ENCODE measurements at places on chromosomes 13 and 19.

GRCh38 chr19:52028780-52029123, 573 bp upstream of the ZNF614 start:
- no peak for DNase-seq

DNA sequence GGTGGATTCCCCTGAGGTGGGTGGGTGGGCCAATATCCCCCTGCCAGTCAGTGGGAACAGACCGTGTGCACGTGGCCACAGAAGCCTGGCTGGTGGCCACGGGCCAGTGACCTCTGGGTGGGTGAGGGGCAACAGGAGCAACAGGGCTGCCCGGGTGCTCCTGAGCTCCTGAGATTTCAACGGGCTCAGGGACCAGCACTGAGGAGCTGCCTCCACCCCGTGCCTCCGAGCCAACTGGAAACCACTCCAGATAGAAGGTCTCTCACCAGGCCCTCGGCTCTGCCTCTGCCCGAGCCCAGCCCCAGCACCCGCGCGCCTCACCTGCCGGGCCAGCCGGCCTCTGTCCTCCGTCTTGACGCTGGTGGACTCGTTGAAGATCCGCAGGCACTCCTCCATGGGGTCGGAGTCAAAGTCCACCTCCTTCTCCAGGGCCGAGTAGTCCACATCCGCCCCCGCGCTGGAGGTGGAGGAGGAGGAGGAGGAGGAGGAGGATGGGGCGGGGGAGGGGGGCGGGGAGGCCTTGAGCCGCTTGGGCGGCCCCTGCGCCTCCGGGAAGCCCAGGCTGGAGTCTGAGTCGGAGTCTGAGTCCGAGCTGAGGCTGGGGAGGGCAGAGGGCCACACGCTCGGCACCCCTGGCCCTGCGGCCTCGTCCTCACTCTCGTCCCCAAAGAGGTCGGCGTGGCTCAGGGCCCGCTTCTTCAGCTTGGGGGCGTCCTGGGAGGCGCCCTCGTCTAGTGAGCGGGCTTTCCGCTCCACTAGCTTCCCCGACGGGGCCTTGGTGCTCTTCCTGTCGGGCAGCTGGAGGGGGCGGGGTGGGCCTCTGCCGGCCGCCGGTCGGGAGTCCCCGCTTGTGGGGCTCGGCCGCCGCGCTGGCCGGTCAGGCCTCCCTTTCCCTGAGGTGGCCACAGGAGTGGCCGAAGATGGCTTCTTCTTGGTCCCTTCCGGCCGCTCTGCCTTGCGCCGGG, 14.8 kb upstream of the ATP8B3 start:
- DNase-seq = no peak

- no peak for DNase-seq
These were observed 44.9 kb upstream of the F7 start for GRCh38 chr13:113060557-113061270.

DNA sequence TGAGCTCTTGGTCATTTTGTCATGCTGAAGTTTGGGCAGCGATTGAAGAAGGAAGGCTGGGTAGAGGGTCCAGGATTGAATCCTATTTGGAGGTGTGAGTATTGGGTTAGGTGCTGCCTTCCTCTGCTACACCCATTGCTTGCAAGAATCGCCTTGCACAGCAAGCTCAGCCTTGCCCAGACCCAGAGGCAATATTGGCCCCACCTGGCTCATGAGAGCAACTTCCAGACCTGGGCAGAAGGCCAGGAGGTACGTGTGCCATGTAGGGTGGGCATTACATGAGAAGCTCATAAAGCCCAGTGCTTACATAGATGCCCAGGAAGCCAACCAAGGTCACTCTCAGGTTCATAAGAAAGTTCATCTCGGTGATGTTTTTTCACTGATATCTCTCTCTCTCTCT, 718.0 kb downstream of the EFNB2 start:
- no peak for DNase-seq
